Ammon's horn (tissue), 1 donor: ENCODE measurements at places on chromosomes 3 and 15.
A peak's percentile ranks its signal among the peaks of the same experiment; 100 is the strongest.

DNA sequence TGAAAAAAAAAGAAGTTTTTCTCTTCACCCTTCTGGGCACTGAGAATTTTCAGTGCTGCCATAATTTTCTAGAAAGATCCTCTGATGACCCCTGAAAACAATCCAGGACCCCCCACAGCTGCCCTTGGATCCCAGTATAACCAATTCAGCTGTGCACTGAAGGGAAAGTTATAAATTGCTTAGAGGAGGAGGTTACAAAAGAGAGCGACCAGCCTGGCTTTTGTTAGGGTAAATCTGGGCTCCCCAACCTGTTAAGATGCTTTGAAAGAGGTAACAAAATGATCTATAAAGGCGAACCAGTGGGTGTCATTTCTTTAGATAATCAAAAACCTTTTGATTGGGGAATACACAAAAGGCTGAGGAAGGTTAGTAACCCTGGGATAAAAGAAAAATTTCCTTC lies 407.9 kb upstream of the ATP11B start:
- no peak for DNase-seq

DNA sequence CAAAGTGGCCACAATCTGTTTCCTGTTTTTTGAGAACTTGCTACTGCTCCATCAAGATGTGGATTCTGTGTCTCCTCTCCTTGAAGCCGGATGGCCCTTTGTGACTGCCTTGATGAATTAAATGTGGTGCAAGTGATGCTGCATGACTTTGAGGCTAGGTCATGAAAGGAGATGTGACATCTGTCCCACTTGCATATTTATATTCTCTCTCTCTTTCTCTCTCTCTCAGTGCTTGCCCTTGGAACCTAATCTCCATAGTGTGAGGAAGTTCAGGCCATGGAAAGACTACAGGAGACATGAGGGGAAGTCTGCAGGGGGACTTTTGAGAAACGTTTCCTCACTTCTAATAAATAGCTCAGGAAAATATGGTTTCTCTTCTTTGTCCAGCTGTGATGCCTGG lies 50.0 kb upstream of the ADPGK start:
- no peak for DNase-seq

DNA sequence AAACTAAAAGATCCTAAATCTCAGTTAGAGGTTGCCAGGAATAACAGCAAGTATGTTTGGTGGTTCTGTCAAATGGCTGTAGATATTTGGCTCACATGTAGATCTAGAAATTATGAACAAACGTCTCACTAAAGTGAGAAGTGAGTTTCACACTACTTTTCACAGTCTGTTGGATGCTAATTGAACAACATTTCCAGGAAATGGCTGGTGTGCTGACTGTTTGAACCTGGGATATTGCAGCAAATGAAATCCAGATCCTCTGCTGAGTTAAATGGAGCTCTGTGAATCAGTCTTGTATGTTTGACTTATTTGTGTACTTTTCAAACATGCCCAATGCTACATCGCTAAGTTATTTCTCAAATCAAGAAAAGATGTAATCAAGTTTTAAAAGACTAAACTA lies 21.3 kb upstream of the RSL24D1 start:
- DNase-seq = no peak

DNA sequence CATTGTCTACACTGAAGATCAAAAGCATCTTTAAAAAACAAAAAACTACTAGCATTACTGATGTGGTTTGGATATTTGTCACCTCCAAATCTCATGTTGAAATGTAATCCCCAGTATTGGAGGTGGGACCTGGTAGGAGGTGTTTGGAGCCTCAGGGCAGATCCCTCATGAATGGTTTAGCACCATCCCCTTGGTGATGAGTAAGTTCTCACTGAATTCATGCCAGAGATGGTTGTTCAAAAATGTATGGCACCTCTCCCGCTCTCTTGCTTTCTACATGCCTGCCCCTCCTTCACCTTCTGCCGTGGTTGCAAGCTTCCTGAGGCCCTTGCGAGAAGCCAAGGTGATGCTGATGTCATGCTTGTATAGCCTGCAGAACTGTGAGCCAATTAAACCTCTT lies 136.6 kb upstream of the FHIT start:
- no peak for DNase-seq

- DNase-seq = no peak
These were observed 61.8 kb downstream of the ITGA11 start for GRCh38 chr15:68369931-68370767.

DNA sequence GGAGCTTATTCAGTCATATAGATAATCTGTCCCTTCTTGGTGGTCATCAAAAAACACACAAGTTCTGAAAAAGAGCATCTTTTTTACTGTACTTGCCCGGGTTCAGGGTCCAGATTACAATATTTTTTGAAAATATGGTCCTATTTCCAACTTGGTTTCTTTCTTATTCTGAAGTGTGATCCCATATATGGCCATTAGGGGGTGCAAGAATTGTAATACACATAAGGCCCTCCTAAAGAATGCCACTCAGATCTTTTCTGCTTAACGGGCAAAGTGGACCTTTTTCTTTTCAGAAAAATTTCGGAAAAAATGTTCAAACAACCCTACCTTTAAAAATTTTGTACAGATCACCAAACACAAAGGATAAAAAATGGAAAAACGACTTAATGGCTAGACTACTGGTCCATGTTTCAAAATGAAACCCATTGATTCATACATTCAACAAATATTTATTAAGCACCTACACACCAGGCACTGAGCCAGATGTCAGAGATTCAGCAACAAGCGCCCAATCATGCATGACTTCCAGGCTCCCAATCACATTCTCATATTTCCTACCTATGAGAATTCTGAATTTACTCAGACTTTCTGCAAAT lies 102.0 kb upstream of the MYRIP start:
- DNase-seq = peak; percentile 20

DNA sequence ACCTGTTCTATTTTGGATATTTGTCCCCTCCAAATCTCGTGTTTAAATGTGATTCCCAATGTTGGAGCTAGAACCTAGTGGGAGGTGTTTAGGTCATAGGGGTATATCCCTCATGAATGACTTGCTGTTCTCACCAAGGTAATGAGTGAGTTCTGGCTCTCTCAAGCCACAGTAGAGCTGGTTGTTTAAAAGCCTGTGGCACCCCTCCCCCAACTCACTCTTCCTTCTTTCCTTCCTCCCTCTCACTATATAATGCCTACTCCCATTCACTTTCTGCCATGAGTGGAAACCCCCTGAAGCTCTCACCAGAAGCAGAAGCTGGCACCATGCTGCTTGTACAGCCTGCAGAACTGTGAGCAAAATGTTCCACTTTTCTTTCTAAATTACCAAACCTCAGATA lies 341.1 kb downstream of the SI start:
- no peak for DNase-seq

DNA sequence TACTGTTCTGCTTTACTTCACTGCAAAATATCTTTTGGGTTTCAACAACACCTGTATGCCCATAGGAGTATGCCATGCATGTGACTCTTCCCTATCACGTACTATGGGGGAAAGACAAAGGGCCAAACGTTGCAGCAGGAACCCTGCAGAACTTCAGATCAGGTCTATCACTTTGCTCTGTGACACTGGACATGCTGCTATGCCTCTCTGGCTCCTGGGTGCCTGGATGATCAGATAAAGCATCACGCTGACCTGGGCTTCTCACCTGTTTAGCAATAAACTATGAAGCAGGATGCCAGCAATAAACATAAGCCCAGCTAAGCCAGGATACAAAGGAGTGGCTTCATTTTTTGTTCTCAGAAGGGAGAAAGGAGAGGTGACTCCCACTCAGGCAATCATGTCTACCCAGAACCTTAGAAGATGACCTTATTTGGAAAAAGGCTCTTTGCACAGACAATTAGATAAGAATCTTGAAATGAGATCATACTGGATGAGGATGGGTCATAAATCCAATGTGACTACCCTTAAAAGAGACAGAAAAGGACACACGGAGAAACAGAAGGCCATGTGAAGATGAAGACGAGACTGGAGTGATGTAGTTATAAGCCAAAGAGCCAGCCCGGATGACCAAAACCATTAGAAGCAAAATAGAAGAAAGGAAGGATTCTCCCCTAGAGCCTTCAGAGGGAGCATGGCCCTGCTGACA lies 19.3 kb downstream of the POMGNT2 start:
- no peak for DNase-seq
